Stimulated activated CD8-positive, alpha-beta memory T cell treated with anti-CD3 and anti-CD28 coated beads, Interleukin-2, amount 100 ng/mL, for 1 hour (primary cell): ENCODE measurements at places on chromosomes 4 and X.

- no peak for DNase-seq
Measured at GRCh38 chr4:78845472-78845871, 69.3 kb downstream of the BMP2K start.

DNA sequence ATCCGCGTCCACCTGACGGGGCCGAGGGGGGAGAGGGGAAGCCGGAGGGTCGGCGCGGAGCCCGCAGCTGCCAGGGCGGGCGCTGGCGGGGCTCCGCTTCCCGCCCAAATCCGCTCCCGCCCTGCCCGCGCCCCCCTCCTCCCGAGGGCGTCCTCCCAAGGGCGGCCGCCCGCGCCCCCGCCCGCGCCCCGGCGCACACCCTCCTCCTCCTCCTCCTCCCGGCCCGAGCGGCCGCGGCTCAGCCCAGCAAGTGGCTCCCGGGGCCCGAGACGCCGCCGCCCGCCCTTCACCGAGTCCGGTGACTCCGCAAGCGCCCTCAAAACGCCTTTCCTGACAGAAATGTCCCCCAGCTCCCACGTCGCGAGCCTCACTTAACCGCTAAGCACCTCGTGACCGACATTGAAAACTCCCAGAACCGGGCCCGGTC lies 487 bp downstream of the HMGB2 start:
- peak; percentile 6 for DNase-seq

DNA sequence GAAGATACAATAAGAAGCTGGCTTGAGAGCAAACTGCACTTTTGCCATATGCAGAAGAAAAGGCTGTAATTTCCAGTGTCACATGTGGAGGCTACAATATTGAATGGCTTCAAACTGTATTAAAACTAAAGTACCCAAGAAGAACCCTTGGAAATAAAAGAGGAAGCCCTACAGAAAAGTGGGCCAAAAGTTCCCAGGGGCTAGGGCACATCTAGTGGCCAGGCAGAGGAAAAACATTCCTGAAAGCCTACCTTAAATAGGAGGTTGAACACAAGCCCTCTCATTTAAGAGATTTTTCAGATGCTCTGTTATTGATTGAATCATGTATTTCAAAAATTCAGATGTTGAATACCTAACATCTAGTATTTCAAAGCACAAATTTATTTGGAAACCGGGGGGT lies 40.6 kb upstream of the PRDX4 start:
- no peak for DNase-seq

DNA sequence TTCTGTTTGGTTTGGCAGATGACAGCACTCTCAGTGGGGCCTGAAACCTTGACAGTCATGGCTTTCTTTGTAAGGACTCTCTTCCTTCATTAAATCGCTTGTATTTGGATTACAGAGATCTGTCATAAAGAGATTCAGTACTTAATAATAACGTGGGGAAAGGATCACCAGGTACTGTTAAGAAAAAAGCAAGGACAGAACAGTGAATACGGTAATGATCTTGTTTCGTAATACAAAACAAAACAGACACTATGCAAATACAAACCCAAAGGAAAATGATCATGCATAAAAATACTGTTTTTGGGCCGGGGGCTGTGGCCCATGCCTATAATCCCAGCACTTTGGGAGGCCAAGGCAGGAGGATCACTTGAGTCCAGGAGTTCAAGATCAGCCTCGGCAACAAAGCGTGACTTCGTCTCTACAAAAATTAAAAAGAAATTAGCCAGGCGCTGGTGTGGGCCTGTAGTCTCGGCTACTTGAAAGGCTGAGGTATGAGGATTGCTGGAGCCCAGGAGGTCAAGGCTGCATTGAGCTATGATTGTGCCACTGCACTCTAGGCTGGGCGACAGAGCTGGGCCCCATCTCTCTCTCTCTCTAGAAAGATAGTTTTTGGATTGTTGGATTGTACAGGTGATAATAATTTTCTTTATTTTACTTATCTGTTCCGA lies 64.6 kb downstream of the TRAPPC11 start:
- DNase-seq, result no peak

GRCh38 chr4:88443486-88443885 lies 13.4 kb upstream of the HERC5 start:
- DNase-seq, result no peak

DNA sequence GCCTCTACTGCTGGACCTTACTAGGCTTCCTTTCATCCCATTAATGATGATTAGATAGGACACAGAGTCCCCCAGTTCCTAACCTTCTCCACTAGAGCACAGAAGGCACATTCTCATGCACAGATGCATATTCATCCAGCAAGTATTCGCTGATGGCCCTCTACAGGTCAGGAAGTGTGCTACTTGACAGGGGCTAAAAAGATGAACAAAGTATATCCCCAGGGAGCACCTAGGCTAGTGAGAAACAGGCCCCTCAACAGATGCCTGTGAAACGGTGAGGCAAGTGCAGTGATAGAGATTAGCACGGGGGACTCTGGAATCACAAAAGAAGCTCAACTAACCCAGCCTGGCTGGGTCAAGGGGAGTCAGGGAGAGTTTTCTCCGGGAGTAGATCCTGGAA lies 95.8 kb downstream of the MGST2 start:
- DNase-seq, result no peak

- DNase-seq, result no peak
Measured at GRCh38 chrX:81206476-81206875, 4.6 kb downstream of the SH3BGRL start.

GRCh38 chr4:57553728-57554127 lies 443.5 kb upstream of the IGFBP7 start:
- DNase-seq, result no peak

- DNase-seq, result no peak
Measured at GRCh38 chr4:155592938-155593297, 73.7 kb upstream of the GUCY1A1 start.

- DNase-seq, result no peak
Measured at GRCh38 chr4:68447201-68447600, at the start of gene TMPRSS11E. Gene TMPRSS11E (plus strand): TSS chr4:68447463. CDS start chr4:68447513, 50 bp downstream.

GRCh38 chr4:122759639-122760310 lies 27.3 kb downstream of the BBS12 start:
- no peak for DNase-seq

- DNase-seq, result no peak
Measured at GRCh38 chr4:42401171-42401570, 3.9 kb downstream of the SHISA3 start.

GRCh38 chr4:170234800-170235199 lies 145.0 kb upstream of the AADAT start:
- no peak for DNase-seq

DNA sequence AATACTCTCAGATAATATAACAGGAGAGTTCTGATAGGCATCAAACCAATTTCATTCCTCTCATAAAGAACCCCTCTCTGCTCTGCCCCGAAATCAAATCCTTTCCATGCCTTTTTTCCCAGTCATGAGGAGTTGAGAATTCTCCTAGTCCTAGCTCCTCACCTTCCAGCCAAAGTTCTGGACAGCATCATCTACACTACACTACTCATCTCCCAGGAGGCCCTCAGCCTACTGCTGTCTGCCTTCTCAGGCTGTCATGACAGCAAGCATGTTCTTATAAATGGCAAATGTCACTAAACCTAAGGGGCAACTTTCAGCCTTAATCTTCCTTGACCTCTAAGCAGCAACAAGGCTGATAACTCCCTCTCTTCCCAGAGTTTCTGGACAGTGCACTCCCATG lies 26.6 kb downstream of the MAPK10 start:
- DNase-seq, result no peak

GRCh38 chr4:121824950-121825349 lies 1.3 kb upstream of the CCNA2 start:
- DNase-seq, result no peak

GRCh38 chr4:111639120-111639690 lies 506.0 kb upstream of the FAM241A start:
- no peak for DNase-seq

DNA sequence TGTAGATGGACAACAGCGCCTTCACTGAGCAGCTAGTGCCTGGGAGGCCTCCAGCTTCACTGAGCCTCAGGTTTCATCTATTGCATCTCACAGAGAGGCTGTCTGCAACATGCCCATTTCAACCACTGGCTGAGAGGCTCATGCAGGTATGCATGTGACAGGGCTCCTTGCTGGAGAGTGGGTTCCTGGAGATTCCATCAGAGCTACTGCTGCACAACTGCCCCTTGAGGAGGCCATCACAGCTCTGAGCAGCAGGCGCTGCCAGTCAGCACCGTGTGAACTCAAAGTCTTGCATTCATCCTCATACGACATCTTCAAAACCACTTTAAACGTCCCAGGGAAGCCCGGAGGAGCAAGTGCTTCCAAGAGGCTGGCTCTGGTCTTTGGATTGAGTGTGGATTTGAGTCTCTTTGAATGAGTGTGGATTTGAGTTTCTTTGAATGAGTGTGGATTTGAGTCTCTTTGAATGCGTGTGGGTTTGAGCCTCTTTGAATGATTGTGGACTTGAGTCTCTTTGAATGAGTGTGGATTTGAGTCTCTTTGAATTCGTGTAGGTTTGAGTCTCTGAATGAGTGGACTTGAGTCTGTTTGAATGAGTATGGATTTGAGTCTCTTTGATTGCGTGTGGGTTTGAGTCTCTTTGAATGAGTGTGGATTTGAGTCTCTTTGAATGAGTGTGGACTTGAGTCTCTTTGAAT lies 8.7 kb downstream of the P2RY8 start:
- no peak for DNase-seq
